ENCODE measurements at places on chromosomes 12 and 14.

DNA sequence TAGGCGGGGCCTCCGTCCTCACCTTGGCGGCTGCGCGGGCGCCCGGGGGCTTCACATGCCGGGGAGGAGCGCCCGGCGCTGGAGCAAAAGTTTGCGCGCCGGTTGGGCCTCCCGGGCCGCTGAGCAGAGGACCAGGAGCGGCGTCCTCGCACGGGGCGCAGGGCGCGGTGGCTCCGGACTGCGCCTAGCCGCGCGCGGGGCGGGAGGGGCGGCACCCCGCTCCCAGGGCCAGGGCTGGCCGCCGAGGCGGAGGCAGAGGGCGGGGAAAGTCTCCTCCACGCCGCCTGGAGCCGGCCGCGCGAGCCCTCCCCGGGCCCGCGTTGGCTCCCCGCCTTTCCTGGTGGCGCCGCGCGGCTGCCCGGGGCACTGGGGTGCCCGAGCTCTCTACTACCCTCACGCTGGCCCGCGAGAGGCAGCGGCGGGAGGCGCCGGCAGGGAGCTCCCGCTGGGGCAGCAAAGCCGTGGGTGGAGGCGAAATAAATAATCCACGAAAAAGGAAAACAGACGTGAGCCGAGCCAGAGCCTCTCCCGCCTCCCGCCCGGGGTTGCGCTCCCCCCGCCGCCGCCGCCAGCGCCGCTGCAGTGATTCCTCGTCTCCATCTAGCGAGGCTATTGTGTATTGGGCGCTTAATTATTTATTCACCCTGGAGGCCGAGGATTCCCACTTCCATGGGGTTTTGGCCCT lies 400 bp upstream of the PRIMA1 start:
- DNase-seq: peak; percentile 8

- peak; percentile 68 for DNase-seq
These were observed 92.2 kb downstream of the ACSS3 start for GRCh38 chr12:81170072-81170471.

GRCh38 chr14:94473666-94474410 lies 2.2 kb downstream of the SERPINA9 start:
- no peak for DNase-seq

DNA sequence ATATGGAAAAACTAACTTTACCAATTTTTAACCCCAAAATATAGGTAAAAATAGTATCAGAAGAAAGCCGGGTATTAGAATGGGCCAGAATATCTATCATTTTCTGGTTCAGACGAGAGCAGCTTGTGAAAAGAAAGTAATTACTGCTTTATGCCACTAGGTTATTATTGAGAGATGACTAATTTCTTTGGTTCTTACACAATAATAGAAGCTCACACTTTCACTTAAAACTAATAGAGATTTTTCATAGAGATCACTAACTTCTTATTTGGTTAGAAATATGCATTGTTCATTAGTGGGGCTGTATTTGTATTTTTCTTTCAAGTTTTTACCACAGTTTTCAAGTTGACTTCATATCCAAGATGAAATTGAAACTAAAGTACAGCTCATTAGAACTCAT lies 1241.2 kb upstream of the FLRT2 start:
- DNase-seq: no peak

DNA sequence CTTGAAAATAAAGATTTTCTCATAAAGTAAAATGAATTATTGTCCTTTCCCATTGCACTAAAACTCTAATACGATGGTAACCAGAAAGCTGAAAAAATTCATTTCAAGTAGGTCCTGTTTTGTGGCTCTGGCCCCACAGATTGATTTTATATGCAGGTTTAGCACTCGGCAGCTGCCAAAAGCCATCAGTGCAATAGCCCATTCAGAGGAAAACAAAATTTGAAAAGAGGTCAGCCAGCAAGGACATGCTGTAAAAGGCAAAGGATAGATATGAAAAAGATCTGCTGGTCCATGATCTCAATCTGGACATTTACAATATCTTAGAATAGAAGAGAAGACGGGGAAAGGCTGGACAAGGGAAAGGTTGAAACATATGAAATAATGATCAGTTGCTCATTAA lies 414.8 kb upstream of the NOVA1 start:
- DNase-seq: no peak

- DNase-seq: no peak
These were observed 38.1 kb downstream of the ESRRB start for GRCh38 chr14:76413962-76414600.

GRCh38 chr12:122841544-122842321 lies 6.5 kb downstream of the HIP1R start:
- DNase-seq: peak; percentile 48

GRCh38 chr12:75048767-75049166 lies 160.9 kb downstream of the KCNC2 start:
- no peak for DNase-seq

- no peak for DNase-seq
These were observed 39.3 kb downstream of the TSPAN19 start for GRCh38 chr12:84996759-84997158.

GRCh38 chr12:88371416-88372183 lies 208.7 kb downstream of the KITLG start:
- no peak for DNase-seq

DNA sequence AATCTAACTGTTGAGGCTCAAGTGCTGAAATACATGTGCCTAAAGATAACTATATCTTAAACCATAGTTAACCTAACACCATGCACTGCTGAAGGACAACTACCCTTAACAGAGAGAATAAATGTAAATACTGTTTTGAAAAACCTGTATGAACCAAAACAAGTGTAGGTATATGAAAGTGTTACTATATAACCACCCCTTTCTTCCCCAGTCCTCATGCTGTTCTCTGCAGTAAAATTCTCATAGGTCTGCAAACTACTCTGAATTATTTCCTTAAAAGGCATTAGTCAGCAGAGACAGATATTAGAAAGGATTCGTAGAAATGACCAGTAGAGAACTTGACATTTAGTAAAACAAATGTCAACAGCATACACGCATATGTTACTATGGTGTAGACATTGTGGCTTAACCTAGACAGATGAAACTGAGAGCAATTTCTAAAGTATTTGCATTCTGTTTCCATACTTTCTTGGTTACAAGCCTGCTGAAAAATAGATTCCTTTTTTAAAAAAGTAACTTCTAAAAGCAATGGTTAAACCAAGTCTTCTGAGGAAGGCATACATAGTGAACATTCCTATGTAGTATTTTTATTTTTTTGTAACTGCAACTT lies 13.9 kb downstream of the CSRP2 start:
- peak; percentile 81 for DNase-seq

DNA sequence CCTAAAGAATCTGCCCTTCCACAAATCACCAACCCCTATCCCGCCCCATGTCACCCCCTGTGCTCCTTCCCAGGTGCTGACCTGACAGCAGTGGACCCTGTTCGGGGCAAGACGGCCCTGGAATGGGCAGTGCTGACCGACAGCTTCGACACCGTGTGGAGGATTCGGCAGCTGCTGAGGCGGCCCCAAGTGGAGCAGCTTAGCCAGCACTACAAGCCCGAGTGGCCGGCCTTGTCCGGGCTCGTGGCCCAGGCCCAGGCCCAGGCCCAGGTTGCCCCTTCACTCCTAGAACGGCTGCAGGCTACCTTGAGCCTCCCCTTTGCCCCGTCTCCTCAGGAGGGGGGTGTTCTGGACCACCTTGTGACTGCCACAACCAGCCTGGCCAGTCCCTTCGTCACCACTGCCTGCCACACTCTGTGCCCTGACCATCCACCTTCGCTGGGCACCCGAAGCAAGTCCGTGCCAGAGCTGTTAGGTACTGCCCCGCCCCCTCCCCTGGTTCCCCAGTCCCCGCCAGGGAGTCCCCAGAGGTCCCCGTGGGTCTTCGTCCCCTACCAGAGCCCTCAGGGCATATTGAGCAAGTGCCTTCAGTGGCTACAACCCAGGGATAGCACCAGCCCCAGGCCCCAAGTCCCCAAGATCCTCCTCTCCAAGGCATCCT lies 2.7 kb downstream of the ANKRD33 start:
- no peak for DNase-seq

GRCh38 chr14:67650694-67651093 lies 23.7 kb downstream of the VTI1B start:
- peak; percentile 76 for DNase-seq

GRCh38 chr12:64665514-64665913 lies 55.2 kb downstream of the RASSF3 start:
- no peak for DNase-seq

GRCh38 chr14:95253039-95253630 lies 66.6 kb downstream of the CLMN start:
- peak; percentile 26 for DNase-seq

DNA sequence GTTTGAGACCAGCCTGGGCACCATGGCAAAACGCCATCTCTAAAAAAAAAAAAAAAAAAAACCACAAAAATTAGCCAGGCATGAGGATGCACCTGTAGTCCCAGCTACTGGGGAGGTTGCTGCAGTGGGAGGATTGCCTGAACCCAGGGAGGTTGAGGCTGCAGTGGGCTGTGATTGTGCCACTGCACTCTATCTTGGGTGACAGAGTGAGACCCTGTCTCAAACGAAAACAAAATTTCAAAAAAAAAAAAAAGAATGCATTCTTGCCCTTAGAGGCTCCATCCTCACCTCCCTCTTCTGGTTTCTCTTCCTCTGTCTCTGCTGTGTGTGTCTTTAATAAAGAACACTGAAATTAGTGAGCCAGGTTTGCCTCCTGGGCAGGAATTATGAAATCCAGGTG lies 107.8 kb downstream of the VCPKMT start:
- DNase-seq: no peak

- no peak for DNase-seq
These were observed 137.6 kb downstream of the TSPAN9 start for GRCh38 chr12:3214526-3215365.

GRCh38 chr14:86491743-86492142 lies 961.8 kb downstream of the FLRT2 start:
- DNase-seq: no peak

DNA sequence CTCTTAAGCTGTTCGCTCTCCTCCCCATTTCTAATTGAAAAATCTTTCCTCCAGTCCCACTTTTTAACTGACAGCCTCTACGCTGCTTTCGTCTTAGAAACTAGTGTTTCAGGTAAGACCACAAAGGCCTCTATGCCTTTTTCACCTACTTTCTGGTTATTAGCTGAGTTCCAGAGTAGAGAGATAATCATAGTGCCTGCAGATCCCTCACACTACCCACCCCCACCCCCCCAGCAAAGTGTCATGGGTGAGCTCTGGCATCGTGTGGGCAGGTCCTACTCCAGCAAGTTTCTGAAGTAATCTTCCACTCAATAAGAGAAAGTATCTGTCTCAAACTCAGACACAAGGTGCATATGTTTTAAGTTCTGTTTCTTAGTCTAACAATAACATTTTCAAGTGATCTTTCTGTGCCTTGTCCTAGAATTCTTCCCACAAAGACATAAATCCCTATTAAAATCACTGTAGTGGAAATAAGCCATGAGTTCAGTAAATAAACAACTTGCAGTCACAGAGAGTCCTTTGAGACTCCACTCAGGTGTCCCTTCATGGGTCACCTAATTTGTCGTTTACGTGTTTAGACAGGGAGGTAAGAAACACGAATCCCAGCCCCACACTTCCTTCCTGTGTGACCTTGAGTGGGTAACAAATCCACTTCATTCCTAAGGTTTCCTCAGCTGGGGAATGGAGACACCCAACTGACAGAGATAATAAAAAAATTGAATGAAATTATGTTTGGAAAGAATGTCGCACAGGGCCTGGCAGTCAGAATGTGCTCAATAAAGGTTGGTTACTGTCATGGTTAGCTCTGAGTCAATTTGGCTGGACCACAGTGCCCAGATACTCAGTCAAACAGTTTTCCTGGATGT lies 228.9 kb upstream of the CAND1 start:
- DNase-seq: no peak

GRCh38 chr12:10901427-10901826 lies 7.9 kb downstream of the TAS2R13 start:
- DNase-seq: no peak

DNA sequence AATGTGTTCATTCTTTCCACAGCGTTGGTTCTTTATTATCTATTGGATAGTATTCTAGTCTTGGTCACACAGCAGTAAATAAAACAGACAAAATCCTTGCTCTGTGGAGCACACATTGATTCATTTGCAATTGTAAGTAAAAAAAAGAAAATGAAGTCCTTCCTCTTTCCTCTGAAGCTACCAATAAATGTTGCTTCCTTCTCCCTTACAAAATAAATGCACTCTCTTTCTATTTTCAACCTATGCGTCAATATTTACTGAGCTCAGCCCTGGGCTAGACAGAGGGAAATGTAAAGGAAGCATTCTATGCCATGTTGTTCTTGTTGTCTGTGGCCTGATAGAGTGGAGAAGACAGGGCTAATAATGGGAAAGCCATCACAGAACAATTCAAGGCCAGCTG lies 2.9 kb downstream of the ABHD12B start:
- DNase-seq: no peak

DNA sequence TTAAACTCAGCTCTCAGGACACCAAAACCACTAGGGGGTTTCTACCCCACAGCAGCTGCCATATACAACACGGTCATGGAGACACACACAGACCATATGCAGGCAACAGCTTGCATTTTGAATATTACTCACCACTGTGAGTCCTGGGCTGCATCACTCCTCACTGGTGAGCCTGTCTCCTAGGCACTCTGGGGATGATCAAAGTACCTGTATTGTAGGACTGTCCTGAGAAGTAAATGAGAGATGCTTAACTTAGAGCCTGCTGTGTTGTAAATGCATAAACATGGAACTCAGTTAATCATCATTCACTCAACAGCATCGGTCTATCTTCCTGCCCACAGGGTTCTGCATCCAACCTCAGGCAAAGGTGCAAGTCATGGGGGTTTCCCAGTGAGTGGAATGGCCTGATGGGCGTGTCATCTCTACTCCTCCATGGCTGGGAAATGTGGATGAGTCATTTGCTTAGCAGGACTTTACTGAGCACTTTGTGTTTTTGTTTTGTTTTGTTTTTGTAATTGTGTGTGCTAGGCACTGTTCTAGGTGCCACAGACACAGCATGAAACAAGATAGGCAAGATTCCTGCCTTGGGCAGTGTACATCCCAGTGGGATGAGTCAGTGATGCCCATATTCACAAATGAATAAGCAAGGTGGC lies 1141.2 kb upstream of the TMEM132C start:
- peak; percentile 56 for DNase-seq

DNA sequence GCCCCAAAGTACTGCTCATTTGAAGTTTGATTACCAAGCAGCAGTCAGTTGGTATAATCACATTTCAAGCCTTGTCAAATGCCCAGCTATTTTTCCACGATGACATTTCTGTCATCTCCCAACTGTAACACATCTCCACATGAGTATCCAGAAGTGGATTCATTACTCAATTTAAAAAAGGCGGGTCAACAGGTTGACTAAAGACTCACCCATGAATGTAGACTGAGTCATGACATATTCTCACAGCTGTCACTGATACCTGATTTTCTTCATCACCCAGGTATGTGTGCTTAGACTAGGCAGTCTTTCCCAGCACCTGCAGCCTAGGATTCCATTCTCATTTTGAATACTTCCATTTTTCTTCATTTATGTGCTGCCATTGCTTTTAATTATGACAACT lies 75.1 kb upstream of the DBX2 start:
- DNase-seq: no peak

GRCh38 chr12:68118096-68118755 lies 41.3 kb downstream of the IFNG start:
- DNase-seq: no peak

Measured in fibroblast of skin of abdomen (primary cell).